B cell (primary cell): ENCODE measurements at places on chromosomes 7 and 10. TPM values are rescaled to one million over a fixed set of nuclear protein-coding genes. Genes with fewer than 3 reads are reported as not detected.

The PSMA2 gene
- 40.6 and 47.8 TPM in 2 replicates for total RNA-seq

The KLLN gene
- total RNA-seq = 1.7 and 2.2 TPM in 2 replicates

DNA sequence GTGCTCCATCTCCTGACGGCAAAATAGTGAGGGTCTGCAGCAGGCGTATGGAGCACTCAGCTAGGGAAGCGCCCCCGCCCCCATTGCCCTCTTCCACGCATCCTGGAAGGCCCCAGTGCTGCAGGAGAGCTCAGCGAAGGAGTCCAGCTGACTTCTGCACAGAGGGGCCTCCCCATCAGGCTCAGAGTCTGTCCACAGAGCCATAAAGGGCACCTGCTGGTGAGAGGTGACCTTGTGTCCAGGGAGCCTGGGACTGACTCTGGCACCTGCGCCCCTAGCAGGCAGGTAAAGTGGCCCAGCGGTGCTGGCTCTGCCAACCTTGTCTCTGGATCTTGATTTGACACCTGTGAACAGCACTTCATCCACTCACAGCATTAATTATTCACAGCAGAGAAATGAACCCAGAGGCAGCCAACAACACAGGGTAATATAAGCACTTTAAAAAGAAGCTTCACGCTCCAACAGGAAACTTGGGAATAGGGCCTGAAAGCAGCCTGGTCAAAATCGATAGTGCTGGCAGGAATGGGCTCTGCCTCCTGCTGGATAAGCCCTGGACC, 59.6 kb downstream of the VOPP1 start:
- DNase-seq = no peak

- no peak for DNase-seq
Observed at GRCh38 chr10:128027306-128027705, 98.9 kb downstream of the MKI67 start.

GRCh38 chr10:133399123-133399601, 5.2 kb downstream of the MTG1 start:
- no peak for DNase-seq
